SJCRH30 (cell line): ENCODE measurements at places on chromosomes 1 and 21. TPM values are rescaled to one million over a fixed set of nuclear protein-coding genes. Genes with fewer than 3 reads are reported as not detected.
A peak's percentile ranks its signal among the peaks of the same experiment; 100 is the strongest.

The FCGR2B gene
- total RNA-seq = not detected in 2 replicates

The OR10Z1 gene
- total RNA-seq = not detected in 2 replicates

The MROH7 gene
- total RNA-seq = not detected in 2 replicates

- peak overlapping the region; percentile 92 for H3K27ac ChIP-seq
- no peaks in the 10 kb centered on the region for H3K27me3 ChIP-seq
- DNase-seq = peak; percentile 50
- no peaks in the 10 kb centered on the region for H3K4me1 ChIP-seq
Measured at GRCh38 chr1:151282883-151283725, 1.0 kb downstream of the ZNF687 start.

DNA sequence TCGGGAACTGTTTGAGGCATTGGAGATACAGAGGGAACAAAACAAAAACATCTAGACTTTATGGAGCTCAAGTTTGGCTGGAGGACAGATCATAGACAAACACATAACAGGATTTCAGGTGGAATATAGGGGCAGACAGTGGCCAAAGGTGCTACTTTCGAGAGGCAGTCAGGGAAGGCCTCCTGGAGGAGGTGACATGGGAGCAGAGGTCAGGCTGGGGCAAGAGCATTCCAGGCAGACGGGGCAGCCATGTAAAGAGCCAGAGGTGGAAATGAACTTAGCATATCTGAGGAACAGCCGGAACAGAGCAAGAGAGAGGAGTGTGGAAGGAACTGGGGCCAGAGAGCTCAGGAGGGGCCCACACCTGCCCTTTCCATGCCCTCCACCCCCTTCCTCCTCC is 122.3 kb downstream of the DMRTB1 start:
- DNase-seq = no peak
- peaks cover 18% of the 10 kb centered on the region for H3K27me3 ChIP-seq
- H3K4me3 ChIP-seq = no peak overlapping the region

The ZNF683 gene
- not detected in 2 replicates for total RNA-seq

GRCh38 chr1:66778266-66778665 is 22.8 kb downstream of the INSL5 start:
- H3K27ac ChIP-seq = no peak overlapping the region
- no peak for DNase-seq
- H3K4me3 ChIP-seq = no peak overlapping the region
- no peaks in the 10 kb centered on the region for H3K27me3 ChIP-seq
- H3K36me3 ChIP-seq = no peaks in the 10 kb centered on the region

The SERTAD4 gene
- 0.20 and 0.30 TPM in 2 replicates for total RNA-seq

The C4BPB gene
- total RNA-seq = not detected in 2 replicates

The LEFTY1 gene
- 16.7 and 19.4 TPM in 2 replicates for total RNA-seq

- no peaks in the 10 kb centered on the region for H3K27me3 ChIP-seq
- no peak for DNase-seq
- no peaks in the 10 kb centered on the region for H3K36me3 ChIP-seq
Measured at GRCh38 chr1:182485861-182486260, 35.9 kb downstream of the RGSL1 start.

The LRRC8B gene
- 6.5 and 9.2 TPM in 2 replicates for total RNA-seq

DNA sequence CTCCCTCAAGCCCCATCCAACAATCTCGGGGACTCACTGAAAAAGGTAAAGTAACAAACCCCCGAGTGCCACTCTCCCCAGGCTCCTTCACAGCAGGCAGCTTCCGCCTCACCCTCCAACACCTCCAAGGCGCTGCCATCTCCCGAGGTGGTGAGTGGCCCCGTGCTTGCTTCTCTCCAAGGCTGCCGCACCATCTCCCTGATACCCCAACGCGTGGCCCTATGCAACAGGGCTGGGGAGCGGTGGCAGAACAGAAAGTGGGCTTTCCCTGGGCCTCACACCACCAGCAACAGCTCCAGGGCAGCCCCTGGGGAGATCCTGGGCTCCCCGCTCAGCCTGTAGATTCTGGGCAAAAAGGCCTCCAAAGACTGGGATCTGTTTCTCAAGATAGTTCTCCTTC is 105.1 kb downstream of the RAVER2 start:
- H3K27ac ChIP-seq = no peak overlapping the region
- no peak for DNase-seq
- H3K27me3 ChIP-seq = no peaks in the 10 kb centered on the region
- H3K4me1 ChIP-seq = no peaks in the 10 kb centered on the region
- no peak overlapping the region for H3K4me3 ChIP-seq
- no peaks in the 10 kb centered on the region for H3K36me3 ChIP-seq

DNA sequence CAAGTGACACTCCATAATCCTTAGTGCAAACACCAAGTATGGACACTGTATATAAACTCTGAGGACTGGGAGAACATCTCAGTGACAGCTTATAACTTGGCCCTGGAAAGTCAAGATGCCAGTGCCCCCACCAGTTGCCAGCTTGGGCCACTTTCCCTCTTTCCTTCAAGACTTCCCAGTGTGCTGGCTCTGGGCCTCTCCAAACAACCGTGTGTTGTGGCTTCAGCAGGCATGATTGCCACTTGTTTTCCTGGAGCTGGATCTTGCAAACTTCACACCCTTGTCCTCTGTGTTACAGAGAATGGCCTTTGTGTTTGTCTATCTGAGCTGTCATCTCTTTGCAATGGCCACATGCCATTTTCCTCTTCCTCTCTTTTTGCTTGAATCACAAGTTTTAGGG is 37.0 kb downstream of the CCDC185 start:
- no peak overlapping the region for H3K27ac ChIP-seq
- no peaks in the 10 kb centered on the region for H3K27me3 ChIP-seq
- no peaks in the 10 kb centered on the region for H3K36me3 ChIP-seq
- no peak overlapping the region for H3K4me3 ChIP-seq
- no peak for DNase-seq

DNA sequence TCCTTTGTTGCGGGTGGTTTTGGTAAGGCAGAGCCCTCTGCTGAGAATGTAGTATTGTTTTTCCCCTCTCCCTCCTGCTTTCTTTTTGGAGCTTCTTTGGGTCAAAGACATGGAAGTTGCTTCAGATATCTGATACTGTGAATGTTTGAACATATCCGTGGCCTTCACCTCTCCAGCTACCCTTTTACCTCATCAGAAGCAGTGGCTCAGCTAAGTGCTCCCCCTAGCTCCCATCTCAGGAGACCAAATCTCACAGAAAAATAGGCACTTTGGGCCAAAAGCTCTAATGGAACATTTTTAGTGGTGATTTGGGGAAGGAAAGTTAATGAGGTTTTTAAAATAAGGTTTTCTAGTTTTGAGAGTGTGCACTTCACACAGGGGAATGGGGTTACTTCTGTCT is 6.3 kb downstream of the TMEM200B start:
- H3K27ac ChIP-seq = no peak overlapping the region
- no peaks in the 10 kb centered on the region for H3K27me3 ChIP-seq
- no peak for DNase-seq
- peaks cover 8% of the 10 kb centered on the region; the same call in 1 of the 2 replicates for H3K36me3 ChIP-seq
